ENCODE measurements at places on chromosomes 7 and 10.

DNA sequence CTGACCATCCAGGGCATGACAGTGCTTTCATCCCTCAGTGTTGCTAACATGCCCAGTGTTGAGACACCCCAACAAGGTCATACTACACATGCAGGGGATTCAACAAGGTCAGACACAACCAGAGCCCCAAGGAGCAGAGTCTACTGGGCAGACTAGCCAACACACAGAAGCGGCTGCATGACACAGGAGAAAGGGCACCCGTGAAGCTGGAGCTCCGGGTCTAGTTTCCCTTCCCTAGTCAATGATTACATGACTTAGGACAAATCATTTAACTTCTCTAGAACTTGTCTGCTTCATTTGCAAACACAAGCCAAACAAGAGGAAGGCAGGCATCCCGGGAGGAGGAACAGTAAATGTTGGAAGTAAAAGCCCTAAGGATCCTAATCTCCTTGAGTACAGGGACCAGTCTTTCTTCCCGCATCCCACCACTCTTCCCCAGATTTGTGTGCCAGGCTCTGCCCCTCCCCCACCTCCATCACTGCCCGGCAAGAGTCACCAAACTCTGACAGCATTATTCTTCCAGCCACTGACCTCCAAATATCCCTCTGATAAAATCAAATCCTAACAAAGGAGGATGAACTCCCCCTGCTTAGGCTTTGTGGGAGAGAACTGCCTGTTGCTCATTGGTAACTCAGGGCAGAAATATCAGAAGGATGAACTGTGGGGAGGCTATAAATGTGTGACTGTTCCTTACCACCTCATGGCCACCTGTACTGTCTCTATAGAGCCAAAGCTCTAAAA is 104.3 kb downstream of the KCNMA1 start:
- DNase-seq: no peak

DNA sequence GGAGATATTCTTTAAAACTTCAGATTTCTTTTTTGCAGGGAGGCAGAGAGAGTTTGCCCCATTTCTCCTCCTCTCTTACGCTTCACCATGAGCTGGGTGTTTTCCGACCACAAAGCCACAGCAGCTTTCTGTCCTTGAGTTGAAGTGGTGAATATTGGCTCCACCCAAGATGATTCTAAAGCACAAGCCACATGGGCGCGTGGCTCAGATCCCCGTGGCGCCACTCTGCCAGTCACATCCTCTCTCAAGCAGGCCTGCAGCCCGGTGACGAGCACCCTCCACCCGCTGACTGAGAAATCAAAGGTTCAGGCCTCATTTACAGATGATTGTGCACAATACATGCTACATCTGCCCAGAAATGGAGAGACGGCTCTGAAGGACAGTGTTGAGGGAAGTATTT is 27.6 kb upstream of the RNF32 start:
- DNase-seq: no peak

DNA sequence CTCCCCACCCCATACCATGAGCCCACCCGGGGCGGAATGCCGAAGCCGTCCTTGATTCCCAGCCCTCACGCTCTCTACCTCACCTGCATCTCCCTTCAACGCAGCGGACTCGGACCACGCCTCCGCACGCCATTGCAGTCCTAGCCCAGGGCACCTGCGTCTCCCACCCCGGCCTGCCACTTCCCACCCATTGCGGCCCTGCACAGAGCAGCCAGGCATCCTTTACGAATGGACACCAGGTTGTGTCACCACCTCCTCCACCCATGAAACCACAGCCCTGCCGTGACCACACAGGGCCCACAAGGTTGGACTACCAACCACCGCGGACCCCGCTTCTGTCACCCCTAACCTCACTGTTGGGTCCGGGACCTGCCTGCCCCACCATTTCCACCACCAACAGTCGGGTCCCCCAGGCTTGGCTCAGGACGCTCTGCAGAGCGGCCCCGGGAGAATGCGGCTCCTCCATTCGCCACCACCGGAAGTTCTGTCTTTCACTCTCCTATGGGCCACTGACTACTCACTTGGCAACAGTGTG is 232.5 kb downstream of the MAD1L1 start:
- no peak for DNase-seq

- DNase-seq: no peak
Observed at GRCh38 chr10:113161066-113161465, 211.0 kb downstream of the TCF7L2 start.

DNA sequence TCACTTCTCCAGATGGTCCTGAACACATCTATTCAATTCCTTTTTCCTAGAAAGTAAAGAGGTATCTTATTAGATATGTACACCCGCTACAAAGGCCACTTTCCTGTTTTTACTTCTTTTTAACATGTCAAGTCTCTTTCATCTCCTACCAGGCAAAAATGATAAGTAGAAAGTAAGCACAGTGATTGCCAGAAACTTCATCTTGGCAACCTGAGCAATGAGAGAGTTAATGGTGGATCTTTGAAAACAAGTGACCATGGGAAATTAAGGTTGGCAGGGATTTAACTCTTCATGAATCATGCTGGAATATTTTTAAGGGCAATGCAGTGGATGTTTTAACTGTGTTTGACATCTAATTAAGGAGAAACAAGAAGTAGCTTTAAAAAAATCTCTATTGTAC is 2.7 kb downstream of the SEMA3A start:
- DNase-seq: no peak
